T47D (cell line): ENCODE measurements at places on chromosomes 12 and 14.

- peak; percentile 44 for DNase-seq
Measured at GRCh38 chr12:121949648-121950397, 31.4 kb downstream of the CFAP251 start.

- no peak for DNase-seq
Measured at GRCh38 chr12:119797090-119797489, 80.0 kb downstream of the CIT start.

GRCh38 chr14:92565040-92565717, 51.6 kb downstream of the RIN3 start:
- DNase-seq: no peak

GRCh38 chr14:55773984-55774545, 194.1 kb downstream of the KTN1 start:
- no peak for DNase-seq

DNA sequence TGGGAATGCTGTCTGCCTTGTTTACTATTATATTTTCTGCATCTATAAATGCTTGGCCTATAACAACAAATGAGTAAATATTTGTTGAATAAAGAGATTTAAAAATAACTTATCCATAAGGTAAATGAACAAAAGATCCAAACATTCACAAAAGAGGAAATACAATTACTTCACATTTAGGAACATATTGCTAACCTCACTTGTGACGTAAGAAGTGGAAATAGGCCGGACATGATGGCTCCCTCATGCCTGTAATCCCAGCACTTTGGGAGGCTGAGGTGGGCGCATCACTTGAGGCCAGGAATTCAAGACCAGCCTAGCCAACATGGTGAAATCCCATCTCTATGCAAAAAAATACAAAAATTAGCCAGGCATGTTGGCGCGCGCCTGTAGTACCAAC, 25.7 kb upstream of the CKAP4 start:
- no peak for DNase-seq

DNA sequence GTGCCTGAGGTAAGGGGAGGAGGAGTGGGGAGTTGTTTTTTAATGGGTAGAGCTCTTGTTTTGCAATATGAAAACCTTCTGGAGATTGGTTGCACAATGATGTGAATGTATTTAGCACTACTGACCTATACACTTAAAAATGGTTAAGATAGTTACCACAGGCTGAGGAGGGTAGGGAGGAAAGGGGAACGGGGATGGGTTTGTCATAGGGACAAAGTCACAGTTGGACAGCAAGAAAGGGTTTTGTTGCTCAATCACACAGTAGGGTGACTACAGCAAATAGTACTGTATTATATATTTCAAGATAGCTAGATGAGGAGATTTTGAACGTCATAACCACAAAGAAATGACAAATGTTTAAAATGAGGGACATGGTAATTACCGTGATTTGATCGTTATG, 1562.4 kb downstream of the AACS start:
- DNase-seq: no peak

DNA sequence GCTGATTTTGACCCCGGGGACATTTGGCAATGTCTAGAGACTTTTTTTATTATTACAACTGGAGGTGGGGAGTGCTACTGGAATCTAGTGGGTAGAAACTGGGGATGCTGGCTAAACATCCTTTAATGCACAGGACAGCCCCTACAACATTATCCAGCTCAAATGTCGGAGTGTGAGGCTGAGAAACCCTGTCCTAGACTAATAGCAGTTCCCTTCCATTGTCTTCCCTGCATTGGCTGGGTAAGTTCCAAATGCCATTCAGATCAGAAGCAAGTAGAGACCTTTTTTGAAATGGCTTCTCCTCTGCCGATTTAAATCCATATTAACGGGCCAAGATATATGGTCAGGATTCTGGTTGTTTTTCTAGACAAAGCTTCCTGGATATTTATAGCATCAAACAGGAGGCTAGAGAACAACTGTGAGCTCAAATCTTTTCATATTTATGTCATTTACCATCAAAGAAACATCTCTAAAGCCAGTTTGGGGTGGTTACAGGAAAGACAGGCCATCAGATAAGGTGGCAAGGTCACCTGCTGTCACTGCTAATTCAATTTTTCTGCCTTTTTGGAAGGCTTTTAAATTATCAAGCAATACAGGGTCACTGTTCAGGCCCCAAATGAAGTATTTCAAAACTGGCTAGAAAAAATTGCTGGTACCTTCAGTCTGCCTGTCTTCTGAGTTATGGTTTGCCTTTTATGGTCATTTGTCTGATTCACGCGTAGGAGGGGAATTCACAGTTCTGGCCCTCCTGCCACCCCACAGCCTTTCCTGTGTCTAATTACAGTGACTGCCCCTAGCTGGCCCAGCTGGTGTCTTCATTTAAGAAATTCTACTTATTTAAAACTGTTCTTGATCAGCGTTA, 20.1 kb upstream of the AKAP5 start:
- no peak for DNase-seq

GRCh38 chr14:105126126-105126980, 42.2 kb downstream of the JAG2 start:
- no peak for DNase-seq

DNA sequence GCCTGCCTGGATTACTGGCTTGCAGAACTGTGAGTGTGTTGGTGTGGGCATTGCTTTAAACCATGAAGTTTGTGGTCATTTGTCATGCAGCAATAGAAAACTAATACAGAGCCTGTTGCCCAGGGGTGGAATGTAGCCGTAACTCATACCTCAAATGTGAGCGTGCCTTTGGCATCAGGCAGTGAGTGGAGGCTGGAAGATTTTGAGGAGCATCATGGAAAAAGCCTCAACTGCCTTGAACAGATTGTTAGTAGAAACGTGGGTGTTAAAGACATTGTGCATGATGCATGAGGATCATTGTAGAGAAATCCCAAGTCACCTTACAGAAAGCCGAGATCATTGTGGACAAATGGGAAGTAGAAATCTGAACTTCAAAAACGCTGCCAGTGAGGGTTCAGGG, 580.5 kb downstream of the AACS start:
- DNase-seq: no peak

DNA sequence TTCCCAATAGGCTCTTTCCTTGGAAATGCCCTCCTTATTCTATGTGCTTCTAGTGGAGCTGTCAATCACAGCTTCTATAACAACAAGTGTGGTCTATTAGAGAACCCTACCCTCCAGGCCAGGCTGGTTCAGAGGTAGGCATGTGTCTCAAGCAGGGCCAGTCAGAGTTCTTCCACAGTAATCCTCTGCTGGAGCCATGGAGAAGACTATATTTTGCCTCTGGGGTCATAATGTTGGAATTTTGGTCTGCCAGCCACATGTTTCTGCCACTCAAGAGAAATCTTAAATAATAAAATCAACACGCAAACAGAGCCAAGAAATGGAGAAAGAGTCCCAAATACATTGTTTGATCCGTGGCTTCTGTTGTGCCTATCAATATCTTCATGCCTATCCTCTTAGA, 23.8 kb upstream of the FICD start:
- no peak for DNase-seq

GRCh38 chr14:89681086-89682018, 264.3 kb upstream of the FOXN3 start:
- DNase-seq: no peak

GRCh38 chr14:83047059-83047830, 1513.6 kb upstream of the SEL1L start:
- no peak for DNase-seq

DNA sequence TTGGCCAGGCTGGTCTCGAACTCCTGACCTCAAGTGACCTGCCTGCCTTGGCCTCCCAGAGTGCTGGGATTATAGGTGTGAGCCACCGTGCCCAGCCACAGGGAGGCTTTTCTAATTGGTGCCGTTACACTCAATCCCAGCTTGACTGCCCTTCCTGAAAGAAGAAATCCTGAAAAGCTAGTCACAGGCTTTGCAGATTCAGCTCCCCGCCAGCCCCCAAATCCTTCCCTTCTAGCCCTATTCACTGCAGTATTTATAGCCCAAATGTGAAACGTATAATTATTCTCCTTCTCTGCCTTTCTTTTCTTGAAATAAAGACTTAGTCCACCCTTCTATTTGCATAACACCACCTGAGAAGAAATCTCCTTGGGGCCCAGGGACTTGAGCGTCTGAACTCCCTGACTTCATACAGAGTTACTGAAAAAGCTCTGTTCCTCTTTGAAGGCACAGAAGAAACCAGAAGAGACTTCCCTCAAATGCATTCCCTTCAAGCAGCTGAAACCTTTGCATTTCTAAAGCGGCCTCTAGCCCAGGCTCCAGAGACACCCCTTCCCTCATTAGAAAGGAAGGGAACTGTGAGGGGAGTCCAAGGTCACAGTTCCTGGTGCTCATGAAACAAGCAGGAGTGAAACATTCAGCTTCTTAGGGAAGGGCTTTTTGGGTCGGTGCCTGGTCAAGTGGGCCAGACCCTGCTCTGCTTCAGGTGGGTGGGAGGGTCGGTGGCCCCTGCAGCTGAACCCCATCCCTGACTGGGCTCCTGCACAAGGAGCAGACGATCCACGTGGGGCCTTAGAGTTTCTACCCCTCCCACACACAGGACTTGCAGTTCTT, 42.3 kb upstream of the BATF start:
- no peak for DNase-seq

DNA sequence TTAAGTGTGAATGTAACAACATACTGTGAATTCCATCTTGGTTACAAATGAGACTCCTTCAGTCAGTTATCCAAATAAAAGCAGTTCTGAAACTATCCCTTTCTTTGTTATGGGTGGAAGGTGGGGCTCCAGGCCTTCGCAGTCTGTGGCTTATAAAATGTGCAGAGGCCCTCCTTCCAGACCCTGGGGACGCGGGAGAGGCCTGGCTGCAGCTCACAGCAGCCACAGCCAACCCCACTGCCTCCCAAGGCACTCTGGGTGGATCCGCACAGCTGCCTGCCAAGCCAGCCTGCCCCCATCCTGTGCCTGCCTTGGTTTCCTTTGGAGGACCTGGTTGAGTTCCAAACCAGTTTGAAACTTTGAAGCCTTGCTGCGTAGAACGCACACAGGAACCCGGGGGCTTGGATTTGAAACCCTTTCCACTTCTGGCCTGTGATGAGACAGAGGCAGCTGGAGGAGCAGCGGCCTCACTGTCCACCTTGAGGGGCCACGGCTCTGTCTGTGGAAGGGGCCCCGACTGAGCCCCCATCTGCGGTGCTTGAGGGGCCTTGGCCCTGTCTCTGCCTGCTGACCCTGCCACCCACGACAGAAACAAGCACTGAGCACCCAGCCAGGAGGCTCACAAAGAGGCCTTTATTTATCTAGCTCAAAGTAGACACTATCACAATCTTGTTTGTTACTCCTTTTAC, 30.4 kb downstream of the CCNK start:
- no peak for DNase-seq

DNA sequence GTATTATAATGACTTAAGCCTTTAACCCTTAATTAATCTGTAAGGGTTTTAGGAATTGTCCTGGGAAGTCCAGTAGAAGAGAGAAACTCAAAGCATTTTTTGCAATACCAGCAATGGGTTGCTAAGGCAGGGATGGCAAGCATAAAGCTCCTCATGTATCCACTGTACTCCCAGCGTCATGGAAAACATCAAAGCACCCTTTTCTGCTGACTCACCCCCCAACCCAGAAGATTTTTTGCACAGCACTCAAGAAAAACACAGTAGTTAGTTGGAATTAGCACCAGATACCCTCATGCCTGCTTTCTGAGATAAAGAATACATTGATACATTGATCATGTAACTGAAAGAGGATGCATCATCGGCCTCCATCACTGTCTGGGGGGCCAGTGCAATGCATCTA, 199.1 kb upstream of the CNOT2 start:
- no peak for DNase-seq

GRCh38 chr12:95545731-95546490, 5.4 kb downstream of the USP44 start:
- no peak for DNase-seq

DNA sequence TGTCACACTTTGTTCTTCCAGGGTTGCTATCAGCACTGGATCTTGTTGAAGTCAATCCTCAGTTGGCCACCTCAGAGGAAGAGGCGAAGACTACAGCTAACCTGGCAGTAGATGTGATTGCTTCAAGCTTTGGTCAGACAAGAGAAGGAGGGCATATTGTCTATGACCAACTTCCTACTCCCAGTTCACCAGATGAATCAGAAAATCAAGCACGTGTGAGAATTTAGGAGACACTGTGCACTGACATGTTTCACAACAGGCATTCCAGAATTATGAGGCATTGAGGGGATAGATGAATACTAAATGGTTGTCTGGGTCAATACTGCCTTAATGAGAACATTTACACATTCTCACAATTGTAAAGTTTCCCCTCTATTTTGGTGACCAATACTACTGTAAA, 23.7 kb downstream of the VTI1B start:
- DNase-seq: no peak

DNA sequence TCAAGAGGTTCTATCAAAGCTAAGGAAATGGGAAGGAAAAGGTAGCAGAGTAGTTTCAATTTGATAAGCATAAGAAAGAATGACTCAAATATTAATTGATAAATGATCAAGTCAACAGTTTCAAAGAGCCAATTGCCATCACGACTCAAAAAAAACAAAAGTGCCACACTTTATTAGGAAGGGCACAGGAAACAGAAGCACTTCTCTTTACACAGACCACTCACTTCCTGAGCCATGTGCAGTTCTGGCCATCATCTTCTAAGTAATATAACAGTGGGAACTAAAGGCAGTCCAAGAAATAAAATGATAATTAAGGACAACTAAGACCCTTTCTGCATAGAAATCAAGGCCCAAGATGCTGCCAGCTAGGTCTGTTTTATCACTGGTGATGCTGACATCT, 13.2 kb downstream of the TM7SF3 start:
- DNase-seq: no peak

GRCh38 chr12:39062266-39062996, 157.0 kb upstream of the CPNE8 start:
- no peak for DNase-seq

GRCh38 chr12:75087654-75088053, 122.0 kb downstream of the KCNC2 start:
- no peak for DNase-seq

DNA sequence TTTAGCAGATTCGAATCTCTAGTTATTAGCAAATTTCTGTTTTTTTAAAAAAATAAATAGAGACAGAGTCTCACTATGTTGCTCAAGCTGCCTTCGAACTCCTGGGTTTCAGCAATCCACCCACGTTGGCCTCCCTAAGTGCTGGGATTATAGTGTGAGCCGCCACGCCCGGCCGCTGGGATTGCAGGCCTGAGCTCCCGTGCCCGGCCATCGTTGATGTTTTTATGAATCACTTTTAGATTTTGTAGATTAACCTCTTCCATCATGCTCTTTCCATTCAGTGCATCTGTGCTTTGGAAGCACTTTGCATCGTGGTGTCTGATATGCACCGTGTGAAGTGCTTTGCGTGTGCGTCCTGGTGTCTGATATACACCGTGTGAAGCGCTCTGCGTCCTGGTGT, 20.9 kb downstream of the PGAM5 start:
- DNase-seq: no peak

GRCh38 chr12:64716371-64716770, 42.8 kb downstream of the GNS start:
- no peak for DNase-seq

GRCh38 chr12:30993766-30994165, 67.2 kb downstream of the TSPAN11 start:
- DNase-seq: no peak
